RWPE2 (cell line): ENCODE measurements at places on chromosomes 2 and 18.

DNA sequence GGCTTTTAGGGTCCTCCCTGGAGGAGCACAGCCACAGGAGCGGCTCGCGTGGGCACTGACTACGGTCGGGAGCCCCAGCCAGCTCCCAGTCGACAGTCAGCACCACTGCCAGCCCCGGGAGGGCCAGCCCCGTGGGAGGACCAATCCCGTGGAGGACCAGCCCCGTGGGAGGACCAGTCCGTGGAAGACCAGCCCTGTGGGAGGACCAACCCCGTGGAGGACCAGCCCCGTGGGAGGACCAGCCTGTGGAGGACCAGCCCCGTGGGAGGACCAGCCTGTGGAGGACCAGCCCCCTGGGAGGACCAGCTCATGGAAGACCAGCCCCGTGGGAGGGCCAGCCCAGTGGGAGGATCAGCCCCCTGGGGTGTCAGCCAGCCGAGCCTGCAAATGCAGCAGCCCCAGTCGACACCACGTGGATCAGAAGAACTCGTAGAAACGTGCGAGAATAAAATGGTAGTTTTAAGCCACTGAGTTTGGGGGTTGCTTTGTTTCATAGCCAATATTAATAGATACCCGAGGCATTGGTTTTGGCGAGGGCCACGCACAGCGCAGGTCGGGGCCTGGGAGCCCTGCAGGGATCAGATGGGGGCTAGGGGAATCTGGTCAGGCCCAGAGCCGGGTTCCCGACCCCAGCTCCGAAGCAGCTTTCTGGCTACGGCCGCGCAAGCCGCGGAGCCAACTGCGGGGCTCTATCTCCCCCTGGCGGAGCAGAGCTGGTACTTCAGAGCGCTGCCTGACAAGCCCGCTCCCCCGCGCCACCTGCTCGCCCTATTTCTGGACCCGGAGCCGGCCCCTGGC lies 73.0 kb downstream of the TEX51 start:
- no peak for DNase-seq

DNA sequence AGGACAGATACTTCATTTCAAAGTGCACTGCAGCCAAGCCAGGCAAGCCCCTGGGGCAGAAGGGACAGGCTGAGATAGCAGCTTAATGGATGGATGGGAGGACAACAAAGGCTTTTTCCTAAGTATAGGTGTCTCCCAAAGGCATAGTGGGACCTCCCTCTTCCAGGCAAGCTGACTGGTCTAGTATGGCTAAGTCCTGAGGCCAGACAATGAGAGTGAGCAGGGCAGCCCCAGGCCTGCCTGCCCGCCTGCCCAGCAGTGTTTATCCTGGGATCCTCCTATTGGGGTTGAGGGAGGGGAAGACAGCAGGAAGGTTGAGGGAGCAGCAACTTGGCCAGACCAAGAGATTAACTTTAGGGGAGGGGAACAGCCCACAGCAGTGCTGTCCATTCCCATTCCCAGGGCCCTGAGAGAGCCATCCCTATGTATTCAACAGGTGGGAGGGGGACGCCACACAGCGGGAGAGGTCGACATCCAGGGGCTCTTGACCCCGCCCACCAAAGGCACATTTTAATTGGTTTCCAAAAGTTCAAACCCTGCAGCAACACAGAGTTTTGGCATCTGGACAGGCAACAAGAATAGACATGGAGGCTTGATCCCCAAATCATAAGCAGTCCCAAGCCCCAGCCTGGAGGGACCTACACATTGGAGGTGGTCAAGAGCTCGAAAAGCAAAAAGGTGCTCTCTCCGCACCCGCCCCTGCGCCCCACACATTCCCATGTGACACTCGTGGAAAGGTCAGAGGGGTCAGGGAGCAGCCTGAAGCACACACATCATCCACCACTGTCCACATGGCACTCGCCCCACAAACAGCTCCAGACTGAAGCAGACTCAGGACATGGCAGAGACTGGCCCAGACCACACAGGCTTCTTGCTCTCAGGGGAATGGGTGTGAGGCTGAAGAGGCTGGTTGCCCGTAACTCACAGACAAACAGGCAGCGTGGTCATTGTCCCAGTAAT lies 2.9 kb upstream of the SFXN5 start:
- no peak for DNase-seq

DNA sequence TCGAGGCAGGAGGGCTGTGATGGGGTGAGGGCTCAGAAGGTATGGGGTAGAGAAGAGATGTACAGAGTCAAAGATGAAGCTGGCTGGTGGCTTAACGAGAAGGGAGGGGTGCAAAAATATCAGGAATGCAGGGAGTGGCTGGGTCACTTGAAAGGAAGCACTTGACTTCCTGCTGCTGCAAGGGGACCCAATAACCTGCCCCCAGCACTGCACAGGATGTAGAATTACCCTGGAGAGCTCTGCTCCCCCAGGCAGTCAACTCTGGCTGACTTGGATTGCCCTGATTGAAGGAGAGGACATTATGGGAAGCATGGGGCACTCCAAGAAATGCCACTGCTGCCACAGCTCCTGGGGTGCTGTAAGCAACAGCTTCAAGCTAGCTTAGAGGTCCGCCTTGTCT lies 41.8 kb downstream of the CFAP221 start:
- DNase-seq = no peak

DNA sequence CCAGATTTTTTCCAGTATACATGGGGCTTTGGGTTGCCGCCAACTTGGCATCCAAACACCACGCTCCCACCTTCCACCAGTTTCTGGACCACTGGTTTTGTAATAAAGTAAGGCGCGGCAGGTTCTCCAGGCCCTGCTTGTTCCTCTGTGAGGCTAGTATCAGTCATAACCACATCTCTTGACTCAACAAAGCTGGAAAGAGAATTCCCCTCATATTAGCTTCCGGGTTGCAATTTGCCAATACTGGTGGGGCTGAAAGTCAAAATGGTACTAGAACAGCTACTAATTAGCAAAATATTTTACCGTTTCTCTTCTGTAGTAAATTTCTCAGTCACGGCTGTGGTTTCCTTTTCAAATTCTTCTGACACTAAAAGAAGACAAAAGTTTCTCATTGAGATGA lies 25.0 kb downstream of the TTN start:
- no peak for DNase-seq

- no peak for DNase-seq
Observed at GRCh38 chr2:217922101-217923006, 80.4 kb downstream of the TNS1 start.

DNA sequence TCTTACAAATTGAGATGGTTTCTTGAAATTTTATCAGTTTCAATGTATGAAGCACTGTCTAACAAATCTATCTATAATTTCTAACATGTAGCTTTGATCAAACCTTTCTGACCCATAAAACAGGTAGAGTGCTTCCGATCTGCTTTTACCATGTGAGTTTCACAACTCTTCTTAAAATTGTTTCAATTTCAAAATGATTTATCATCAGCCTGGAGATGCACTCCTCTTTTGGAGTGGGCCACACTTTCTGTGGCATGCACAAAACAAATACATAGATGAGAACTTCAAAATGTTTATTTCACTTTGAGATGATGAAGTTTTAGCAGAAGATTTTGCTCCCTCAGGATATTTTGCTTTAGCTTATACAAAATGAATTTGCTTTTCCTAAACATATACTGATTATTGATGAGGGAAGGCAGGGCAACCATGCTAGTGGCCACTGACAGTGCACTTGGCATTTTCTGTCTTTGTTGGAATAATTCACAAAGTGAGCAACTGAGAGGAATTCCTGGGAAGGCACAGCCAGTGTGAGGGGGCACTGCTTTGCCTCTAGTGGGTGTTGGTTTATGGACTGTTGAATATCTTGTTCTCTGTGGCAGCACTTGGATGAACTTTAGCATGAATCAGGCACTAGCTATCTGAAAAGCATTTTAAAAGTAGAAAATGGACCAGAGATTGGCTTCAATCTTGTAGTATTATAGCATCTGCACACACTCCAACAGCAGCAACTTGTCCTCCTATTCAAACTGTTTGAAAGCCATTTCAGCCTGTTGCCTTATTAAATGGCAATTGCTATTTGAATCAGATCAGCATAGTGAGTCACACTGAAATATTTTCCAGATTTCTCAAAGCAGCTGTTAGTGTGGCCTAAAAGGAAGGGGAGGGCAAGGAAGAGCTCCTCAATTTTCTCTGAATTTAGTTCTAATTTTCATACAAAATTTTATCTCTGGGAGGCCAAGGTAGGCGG lies 193.2 kb downstream of the CCDC85A start:
- no peak for DNase-seq

DNA sequence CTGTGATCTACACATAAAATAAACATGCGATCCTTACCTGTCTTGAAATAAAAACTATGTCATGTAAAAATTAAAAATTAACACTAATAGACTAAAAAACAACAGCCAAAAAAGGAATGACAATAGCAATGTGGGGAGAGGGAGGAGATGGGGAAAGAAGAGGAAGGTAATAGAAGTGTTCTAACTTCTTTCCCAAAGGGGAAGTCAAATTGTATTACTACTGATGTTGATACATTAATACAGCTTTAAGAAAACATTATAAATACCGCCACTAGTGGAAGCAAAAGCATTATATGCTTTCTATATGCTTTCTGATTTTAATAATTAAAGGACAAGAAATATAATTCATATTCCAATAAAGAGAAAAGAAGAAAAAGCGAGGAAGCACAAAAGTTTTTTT lies 22.2 kb downstream of the ZNF516 start:
- DNase-seq = no peak

- DNase-seq = no peak
Observed at GRCh38 chr18:49879271-49879580, 65.9 kb upstream of the ACAA2 start.

- no peak for DNase-seq
Observed at GRCh38 chr18:10298346-10298745, 156.1 kb upstream of the APCDD1 start.

DNA sequence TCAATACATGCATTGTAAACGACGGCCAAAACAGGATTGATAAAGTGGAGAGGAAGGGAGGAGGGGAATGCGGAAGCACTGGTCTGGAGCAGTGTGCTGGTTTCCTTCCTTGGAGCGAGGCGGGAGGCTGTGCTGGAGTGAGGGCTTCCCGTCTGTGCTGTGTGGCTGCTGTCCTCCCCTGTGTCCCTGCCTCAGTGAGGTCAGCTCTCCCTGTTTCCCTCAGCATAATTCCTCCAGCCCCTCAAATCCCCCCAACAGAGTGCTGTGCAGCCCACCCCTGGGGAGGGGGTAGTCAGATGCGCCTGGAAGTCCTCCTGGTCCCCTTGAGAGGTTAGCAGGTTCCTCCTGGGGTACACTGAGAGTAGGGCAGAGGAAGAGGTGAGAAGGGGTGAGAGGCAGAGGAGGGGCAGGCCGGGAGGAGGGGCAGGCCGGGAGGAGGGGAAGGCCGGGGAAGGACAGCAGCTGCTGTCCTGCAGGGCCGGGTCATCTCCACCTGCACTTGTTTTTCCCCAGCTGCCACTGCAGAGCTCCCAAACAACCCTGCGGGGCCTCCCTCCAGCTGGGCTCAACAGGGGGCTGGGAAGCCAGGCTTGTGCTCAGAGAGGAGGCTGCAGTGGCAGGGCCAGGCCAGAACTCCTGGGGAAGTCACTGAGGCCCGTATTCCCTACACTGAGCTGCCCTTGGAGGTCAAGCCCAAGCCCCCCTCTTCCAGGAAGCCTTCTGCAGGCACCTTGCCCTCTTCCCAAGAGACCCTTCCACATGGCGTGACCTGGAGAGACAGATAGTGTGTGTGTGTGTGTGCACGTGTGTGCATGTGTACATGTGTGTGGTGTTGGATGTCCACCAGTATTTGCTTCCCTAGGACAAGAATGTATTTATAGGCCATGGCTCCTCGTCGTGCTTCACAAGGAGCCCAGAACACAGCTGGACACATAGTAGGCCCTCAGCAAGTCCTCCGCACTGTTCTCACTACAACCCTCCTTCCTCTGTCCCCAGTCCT lies 13.2 kb upstream of the ATP6V1B1 start:
- no peak for DNase-seq

DNA sequence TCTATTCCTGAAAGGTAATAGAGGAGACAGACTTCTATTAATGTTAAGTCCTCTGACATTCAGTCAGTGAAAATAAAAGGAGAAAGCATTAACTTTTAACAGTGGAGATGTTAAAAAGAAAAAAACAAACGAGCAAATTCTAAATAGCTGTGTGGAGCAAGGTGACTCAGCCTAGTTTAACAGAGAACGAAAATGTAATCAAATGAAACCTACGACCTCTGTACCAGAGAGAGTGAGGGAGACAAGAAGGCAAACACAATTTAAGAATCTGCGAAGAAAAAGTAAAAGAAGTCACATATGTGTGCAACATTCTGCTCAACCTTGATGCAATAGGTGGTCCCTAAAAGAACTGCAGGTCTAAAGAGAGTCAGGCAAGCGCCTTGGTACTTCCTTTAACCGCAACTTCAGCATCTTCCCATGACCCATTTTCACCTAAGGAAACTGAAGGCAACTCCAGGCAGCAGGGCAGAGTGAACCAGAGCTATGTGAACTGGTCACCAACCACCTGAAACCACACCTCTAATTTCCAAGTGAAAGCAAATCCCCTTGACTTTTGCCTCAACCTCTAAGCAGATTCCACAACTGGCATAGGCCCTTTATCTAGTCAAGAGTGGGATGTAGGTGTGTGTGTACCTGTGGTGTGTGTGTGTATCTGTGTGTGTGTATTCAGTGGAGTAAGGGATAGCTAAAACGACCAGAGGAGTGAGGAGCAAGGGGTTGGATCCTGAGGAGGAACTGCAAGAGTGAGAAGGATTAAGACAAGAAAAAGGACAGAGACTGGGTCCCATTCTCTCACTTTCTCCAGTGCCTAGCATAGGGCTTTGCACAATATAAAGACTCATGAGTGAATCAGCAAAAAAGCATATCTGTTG lies 43.0 kb downstream of the FIGN start:
- no peak for DNase-seq

GRCh38 chr2:114688241-114688640 lies 245.8 kb downstream of the DPP10 start:
- DNase-seq = no peak

DNA sequence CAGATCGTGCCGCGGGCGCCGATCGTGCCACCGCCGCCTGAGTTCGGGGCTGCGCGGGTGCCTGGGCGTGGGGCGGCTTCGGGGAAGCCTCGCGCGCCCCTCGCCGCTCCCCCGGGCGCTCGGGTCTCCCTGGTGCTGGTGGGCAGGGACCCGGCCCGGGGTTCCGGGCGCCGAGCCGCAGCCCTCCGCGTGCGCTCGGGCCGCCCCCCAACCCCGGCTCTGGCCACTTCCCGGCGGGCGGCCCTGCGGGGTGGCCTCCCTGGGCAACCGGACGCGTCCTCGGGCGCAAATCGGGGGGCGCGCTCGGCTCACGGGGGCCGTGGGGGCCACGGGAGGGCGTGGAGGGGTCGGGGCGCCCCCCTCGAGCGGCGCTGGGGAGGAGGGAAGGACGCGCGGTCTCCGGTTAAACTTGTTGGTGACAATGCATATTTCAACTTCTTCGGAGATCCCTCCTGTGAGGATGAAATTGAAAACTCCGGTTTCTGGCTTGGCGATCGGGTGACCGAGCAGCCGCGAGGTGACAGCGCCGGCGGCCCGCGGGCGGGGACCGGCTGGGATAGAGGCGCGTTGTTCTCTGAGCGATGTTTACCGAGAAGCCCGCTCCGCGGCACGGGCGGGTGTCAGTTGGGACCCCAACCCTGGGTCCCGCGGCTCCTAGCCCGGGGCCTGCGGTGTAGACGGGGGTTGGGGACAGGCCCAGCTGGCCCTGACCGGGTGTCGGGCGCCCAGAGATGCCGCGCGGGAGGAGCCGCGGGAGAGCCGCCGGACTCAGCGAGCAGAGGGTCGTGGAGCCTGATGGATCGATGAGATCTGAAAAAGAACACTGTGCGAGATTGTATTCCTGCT lies 676 bp downstream of the SH3BP4 start:
- no peak for DNase-seq

GRCh38 chr18:60096428-60096827 lies 196.6 kb downstream of the PMAIP1 start:
- DNase-seq = no peak

GRCh38 chr2:200056105-200056504 lies 100.7 kb downstream of the MAIP1 start:
- DNase-seq = no peak
